ENCODE measurements at places on chromosomes 13 and 19.

GRCh38 chr13:20921572-20921971 is 19.0 kb upstream of the XPO4 start:
- no peak for DNase-seq

DNA sequence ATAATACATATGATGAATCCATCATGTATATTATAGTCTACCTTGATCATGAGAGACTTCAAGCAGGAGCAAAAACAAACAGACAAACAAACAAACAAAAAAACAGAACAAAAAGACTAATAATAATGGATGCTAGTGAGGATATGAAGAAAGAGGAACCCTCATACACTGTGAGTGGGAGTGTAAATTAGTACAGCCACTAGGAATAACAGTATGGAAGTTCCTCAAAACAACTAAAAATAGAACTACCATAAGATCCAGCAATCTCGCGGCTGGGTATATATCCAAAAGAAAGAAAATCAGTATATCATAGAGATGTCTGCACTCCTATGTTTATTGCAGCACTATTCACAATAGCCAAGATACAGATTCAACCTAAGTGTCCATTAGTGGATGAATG is 7.0 kb upstream of the DLEU7 start:
- DNase-seq = no peak

DNA sequence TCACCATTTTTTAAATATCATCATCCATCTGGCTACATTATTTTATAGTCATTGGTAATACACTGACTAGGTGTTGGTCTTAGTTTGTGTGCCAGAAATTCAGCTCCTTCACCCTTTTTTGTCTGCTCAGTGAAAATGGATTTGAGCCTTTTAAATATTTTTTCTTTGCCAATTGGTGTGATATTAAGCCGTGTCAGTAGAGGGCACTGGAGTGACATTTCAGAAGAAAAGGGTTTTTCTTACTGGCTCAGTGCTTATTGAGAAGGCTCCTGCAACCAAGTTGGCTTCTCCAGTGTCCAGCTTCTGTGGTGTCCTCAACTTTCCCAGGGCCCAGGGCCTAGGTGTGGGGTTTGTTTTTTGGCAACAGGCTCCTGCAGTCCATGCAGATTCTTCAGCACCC is 546.6 kb downstream of the DACH1 start:
- no peak for DNase-seq

GRCh38 chr13:28744091-28744536 is 25.3 kb upstream of the SLC46A3 start:
- DNase-seq = peak; percentile 58

GRCh38 chr19:48968813-48969218 is 3.7 kb downstream of the FTL start:
- DNase-seq = no peak

- DNase-seq = no peak
Observed at GRCh38 chr19:39906283-39906682, 28.2 kb downstream of the FCGBP start.

DNA sequence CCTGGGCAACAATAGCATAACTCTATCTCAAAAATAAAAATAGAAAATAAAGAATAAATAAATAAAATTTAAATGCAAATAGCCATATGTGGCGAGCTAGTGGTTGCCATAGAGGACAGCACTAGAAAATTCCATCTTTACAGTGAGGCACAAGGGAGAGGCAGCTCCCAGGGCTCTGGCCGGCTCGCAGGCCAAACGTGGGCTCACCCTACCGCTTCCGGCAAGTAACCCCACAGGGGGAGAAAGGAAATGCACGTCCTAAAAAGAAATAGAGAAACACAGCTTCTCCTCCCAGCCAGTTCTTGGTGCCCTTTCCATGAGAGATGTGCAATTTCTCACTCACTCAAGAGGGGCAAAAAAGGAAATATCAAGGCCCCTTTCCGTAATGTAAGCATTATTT is 12.4 kb upstream of the GRWD1 start:
- no peak for DNase-seq

DNA sequence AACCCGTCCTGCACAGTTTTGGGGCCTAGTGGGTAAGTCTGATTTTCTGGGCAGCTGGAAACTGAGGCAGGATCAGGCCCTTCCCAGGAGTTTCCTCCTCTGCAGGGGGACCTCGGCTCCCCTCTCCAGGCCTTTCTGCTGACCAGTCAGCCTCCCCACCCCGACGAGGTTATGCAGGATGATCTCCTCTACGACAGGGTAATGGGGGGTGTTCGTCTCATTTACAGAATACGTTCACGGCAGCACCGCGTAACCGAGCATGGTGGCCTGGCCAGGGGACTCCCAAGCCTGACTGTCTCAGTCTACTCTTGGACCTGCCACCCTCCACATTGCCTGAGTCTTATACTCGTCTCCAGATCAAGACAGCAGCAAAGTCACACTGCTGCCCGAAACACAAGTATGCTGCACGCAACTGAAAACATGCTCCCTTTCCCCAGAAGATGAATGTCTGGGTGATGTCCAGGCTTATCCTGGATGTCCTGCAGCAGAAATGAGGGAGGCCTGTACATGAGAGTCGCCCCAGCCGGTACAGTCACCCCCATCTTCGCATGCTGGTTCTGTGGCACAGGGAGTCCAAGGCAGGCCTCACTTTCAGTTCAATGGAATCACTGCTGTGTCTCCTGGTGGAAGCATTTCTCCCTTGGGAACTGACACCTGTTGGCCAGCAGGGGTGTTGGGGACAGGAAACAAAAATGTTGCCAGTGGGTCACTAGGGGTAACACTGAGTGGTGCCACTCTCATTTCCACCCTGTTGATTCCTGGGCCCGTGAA is 120.8 kb downstream of the SOX1 start:
- no peak for DNase-seq

DNA sequence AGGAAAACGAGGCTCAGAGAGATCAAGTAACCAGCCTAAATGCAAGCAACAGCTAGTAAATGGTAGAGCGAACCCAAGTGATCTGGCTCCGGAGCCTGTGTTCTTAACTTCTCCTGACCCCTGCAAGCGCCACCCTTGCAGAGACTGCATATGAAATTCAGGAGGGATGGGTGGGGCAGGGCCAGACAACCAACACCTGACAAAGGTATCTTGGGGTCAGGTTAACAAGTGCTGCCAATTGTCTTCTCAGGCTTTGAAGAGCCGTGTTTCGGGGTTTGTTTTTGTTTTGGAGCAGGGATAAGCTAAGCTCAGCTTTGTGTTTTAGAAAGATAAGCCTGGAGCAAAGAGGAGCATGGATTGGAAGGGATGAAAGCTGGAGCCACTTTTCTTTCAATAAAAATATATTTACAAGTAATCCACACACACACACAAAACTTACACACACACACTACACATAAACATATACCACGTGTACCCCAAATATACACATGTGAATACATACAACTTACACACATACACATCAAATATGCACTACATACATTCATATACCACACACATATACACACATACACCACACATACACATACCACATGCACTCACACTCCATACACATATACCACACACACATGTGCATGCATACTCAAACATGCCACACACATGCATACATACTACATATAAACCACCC is 722.0 kb downstream of the DIAPH3 start:
- DNase-seq = no peak

DNA sequence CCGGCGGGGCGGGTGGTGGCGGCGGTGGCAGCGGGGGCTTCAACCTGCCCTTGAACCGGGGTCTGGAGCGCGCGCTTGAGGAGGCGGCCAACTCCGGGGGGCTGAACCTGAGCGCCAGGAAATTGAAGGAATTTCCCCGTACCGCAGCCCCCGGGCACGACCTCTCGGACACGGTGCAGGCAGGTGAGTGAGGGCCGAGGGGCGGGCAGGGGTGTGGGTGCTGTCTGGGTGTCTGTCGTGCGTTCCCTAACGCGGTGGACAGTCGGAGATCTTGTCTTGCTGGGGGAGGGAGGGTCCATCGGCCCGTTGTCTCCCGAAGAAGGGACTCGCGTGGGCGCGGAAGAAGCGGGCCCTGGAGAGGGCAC is 533 bp downstream of the LRCH1 start:
- DNase-seq = no peak

- DNase-seq = no peak
Observed at GRCh38 chr13:103557878-103558277, 491.7 kb upstream of the SLC10A2 start.

DNA sequence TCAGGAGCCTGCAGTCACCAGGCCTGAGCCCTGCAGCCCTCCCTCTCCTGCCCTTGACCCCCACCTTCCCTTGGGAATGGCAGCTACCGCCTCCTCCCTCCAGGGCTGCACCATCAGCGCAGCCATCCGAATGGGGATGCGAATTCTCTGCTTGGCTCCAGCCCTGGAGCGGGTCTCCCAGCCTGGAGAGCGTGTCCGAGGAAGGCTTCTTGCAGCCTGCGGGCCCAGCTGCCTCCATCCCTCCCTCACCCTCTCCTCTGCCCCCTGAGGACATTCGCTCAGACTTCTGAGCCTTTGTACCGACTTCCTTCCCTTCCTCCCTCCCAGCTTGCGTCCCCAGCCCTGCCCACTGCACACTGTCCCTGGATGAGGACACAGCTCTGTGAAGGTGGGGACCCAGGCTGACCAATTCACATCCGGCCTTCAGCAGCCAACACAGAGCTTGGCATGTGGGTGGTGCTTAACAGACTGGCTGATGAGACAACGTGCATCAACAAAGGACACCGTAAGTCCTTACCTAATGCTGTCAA is 6.0 kb upstream of the NKPD1 start:
- peak; percentile 55 for DNase-seq

- no peak for DNase-seq
Observed at GRCh38 chr19:16449330-16449961, 22.3 kb downstream of the EPS15L1 start.

Data from H9 (cell line).